Sigmoid colon (tissue), 7 donors: ENCODE measurements at places on chromosomes 11 and 22. TPM values are rescaled to one million over a fixed set of nuclear protein-coding genes. Genes with fewer than 3 reads are reported as not detected.

DNA sequence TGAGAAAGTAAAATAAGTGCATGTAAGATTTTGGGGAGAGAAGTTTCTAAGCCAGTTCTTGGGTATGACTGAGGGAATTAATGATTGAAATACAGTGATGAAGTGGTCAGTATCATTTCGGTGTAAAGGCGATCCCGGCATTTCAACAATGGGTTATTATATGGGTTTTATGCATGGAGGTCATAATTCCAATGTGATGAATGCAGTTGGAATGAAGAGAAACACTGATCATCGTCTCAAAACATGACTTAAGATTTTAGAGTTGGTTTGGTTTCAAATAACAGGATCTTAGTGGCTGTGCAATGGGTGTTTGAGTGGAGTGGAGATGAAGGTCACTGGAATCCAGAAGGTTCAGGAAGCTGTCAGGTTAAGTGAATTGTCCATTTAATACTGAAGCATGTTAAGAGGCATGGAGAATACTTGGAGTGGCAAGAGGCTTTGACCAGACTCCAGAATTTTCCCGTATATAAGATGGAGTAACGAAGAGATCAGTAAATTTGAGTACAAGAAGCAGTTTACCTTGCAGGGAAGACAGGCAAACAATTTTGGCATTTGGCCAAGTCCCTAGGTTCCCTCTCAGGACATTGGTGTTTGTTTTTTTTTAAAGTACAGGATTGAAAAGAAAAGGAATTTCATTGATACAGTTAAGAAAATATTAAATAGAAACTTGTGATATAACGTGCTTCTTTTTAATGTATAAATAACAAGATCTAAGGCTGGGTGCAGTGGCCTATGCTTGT is 96.4 kb upstream of the BIRC3 start:
- H3K4me3 ChIP-seq = no peak overlapping the region
- no peaks in the 10 kb centered on the region for H3K27me3 ChIP-seq
- H3K36me3 ChIP-seq = no peaks in the 10 kb centered on the region
- no peak overlapping the region for H3K27ac ChIP-seq
- no peak for DNase-seq

Gene B4GAT1
- 43.4 TPM for total RNA-seq

- peak within 1 kb of the TSS; percentile 79 for H3K27ac ChIP-seq
- peak; percentile 77 for DNase-seq
- no peaks in the 10 kb centered on the region for H3K4me1 ChIP-seq
- H3K4me3 ChIP-seq = peak within 1 kb of the TSS; percentile 79
These were observed at the start of gene CCND1 for GRCh38 chr11:69640995-69641581. Gene CCND1 (plus strand): TSS chr11:69641156. CDS start chr11:69641314, 158 bp downstream.

Gene SPTBN2
- 4.9 TPM for total RNA-seq

DNA sequence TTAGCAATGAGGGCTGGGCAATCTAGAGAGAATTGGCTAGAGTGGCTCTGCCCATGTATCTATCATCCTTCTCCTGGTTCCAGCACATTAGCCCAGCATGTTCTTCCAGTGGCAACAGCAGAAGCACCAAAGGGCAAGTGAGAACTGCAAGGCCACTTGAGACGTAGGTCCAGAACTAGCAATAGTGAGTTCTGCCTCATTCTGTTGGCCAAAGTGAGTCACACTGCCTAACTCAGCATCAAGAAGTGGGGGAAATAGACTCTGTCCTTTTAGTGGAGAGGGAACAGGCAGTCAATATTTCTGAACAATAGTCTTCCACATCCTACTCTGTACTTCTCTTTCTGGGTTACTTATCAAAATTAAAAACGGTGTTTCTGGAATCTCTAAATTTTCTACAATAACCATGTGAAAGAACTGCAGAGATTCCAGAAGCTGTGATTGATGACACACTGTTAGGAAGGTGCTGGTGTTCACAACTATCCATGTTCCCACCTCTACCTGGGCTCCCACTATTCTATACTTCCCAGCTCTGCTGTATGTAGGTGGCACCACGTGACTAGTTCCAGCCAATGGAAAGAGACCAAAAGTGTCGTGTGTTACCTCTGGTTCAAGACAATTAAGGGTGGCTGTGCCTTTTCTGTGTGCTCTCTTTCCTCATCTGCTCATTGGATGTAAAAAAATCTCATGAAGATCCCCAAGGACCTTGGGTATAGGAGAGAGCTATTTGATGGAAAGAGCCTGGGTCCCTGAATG is 23.4 kb upstream of the GRK3 start:
- peak overlapping the region; percentile 63 for H3K27ac ChIP-seq
- H3K36me3 ChIP-seq = no peaks in the 10 kb centered on the region
- no peak for DNase-seq
- no peaks in the 10 kb centered on the region for H3K27me3 ChIP-seq
- H3K4me3 ChIP-seq = no peak overlapping the region

GRCh38 chr11:69265210-69265609 is 28.7 kb upstream of the MYEOV start:
- H3K27me3 ChIP-seq = no peaks in the 10 kb centered on the region
- no peaks in the 10 kb centered on the region for H3K36me3 ChIP-seq
- H3K4me3 ChIP-seq = no peak overlapping the region
- H3K4me1 ChIP-seq = no peaks in the 10 kb centered on the region

GRCh38 chr11:15500643-15501042 is 385.9 kb downstream of the INSC start:
- H3K4me3 ChIP-seq = no peak overlapping the region
- H3K4me1 ChIP-seq = no peaks in the 10 kb centered on the region
- no peak overlapping the region for H3K27ac ChIP-seq
- DNase-seq = no peak

DNA sequence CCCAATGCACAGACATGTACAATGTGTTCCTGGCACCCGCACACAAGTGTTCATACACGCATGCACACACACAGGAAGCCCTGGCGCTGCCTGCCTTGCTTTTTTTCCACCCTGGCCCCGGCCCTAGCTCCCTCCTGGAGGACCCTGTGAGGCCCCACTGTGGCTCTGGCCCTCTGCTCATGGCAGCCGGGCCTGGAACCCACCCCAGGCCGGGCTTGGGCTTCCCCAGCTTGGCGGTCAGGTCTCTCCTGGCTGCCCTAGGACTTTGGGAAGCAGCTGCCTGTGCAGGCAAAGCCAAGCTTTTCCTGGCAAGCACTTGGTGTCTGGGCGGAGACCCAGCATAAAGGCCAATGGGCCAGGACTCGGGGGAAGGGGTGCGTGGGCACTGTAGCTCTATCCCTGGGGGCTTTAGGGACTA is 30.5 kb downstream of the CD82 start:
- H3K4me1 ChIP-seq = peaks cover 71% of the 10 kb centered on the region
- DNase-seq = peak; percentile 78
- no peak overlapping the region for H3K4me3 ChIP-seq
- peak overlapping the region; percentile 70 for H3K27ac ChIP-seq
- no peaks in the 10 kb centered on the region for H3K27me3 ChIP-seq

Gene STARD10
- 57.1 TPM for total RNA-seq

Gene SGSM1
- 3.6 TPM for total RNA-seq

Gene SAA2
- total RNA-seq = 0.41 TPM

DNA sequence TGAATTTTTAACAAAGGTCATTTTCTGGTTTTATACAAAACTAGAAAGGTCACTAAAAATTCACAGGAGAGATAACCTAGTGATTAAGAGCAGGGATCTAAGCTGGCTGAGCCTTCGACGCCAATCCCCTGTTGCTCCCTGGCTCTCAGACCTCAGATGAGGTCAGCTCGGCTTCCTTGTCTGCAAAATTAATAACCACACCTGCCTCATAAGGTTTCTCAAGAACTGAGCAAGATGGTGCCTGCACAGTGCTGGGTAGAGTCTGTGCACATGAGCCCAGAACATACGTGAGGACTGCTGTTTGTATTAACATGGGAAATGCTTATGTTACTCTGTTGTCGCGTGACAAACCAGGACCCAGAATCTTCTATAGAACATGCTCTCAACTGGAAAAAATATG is 24.4 kb upstream of the CD5 start:
- H3K4me1 ChIP-seq = peaks cover 3% of the 10 kb centered on the region
- H3K27me3 ChIP-seq = no peaks in the 10 kb centered on the region
- no peaks in the 10 kb centered on the region for H3K36me3 ChIP-seq

Gene OVOL1
- not detected for total RNA-seq

DNA sequence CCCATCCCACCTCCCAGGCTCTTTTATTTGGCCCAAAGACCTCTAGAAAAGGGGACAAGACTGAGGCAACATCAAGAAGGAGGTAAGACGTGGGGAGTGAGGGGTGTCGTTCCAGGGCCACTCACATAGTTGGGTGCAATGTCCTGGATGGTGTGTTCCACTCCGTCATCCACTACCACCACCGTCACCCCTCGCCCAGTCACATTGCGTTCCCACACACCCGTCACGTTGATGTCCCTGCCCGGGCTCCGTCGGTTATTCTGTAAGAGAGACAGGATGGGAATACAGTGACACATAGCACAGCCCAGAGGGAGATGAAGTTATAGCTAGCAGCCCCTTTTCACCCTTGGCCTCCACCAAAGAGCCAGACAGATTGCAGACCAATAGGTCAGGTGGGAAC is 3.8 kb downstream of the PCSK7 start:
- no peak overlapping the region for H3K4me3 ChIP-seq
- no peaks in the 10 kb centered on the region for H3K27me3 ChIP-seq
- no peak overlapping the region for H3K27ac ChIP-seq

GRCh38 chr11:121574801-121575200 is 122.0 kb upstream of the SORL1-AS1 start:
- no peaks in the 10 kb centered on the region for H3K4me1 ChIP-seq
- H3K27me3 ChIP-seq = no peaks in the 10 kb centered on the region
- no peak overlapping the region for H3K4me3 ChIP-seq
- H3K36me3 ChIP-seq = no peaks in the 10 kb centered on the region
- peak overlapping the region; percentile 12 for H3K27ac ChIP-seq

Gene RIMBP3C
- 0.14 TPM for total RNA-seq

Gene MRGPRX4
- total RNA-seq = not detected

DNA sequence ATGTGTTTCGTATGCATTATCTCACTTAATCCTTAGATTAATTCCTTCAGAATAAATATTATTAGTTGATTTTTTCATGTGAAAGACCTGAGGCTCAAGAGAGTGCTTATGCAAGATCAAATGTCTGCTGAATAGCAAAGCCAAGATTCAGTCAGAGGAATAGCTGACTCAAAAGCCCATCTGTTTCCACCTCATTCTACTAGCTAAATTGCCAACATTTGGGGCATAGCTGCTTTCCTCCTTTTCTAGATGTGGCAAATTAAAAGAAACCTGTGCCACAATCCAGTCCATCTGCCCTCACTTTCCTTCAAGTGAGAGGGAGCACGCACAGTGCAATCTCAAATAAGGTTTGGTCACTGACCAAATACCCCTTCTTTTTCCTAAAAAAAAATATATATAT is 121.1 kb downstream of the PAX6 start:
- DNase-seq = no peak
- H3K4me3 ChIP-seq = no peak overlapping the region
- no peaks in the 10 kb centered on the region for H3K4me1 ChIP-seq
- no peaks in the 10 kb centered on the region for H3K36me3 ChIP-seq
- H3K27me3 ChIP-seq = no peaks in the 10 kb centered on the region

Gene SYT8
- not detected for total RNA-seq

Gene LRRC4C
- 2.8 TPM for total RNA-seq

- H3K4me1 ChIP-seq = peaks cover 18% of the 10 kb centered on the region
- peaks cover 4% of the 10 kb centered on the region for H3K27me3 ChIP-seq
- H3K4me3 ChIP-seq = no peak overlapping the region
- H3K27ac ChIP-seq = no peak overlapping the region
- DNase-seq = no peak
- no peaks in the 10 kb centered on the region for H3K36me3 ChIP-seq
These were observed 31.6 kb upstream of the WNT11 start for GRCh38 chr11:76237914-76238313.

DNA sequence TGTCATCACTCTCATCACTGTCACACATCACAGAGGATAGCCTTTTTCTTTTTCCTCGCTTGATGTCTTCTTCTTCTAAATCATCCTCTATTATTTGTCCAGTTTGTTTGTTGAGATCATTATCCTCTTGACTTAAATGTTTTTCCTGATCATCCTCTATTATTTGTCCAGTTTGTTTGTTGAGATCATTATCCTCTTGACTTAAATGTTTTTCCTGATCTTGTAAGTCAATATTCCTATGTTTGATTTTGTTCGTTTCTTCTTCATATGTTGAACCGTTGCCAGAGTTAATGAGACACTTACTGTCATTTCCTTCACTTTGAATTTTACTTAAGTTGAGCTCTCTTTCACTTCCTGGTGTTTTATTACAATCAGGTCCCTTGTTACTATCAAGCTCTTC is 5.6 kb downstream of the CCDC82 start:
- no peak overlapping the region for H3K27ac ChIP-seq
- H3K27me3 ChIP-seq = no peaks in the 10 kb centered on the region
- DNase-seq = no peak
- no peak overlapping the region for H3K4me3 ChIP-seq
- H3K36me3 ChIP-seq = no peaks in the 10 kb centered on the region

DNA sequence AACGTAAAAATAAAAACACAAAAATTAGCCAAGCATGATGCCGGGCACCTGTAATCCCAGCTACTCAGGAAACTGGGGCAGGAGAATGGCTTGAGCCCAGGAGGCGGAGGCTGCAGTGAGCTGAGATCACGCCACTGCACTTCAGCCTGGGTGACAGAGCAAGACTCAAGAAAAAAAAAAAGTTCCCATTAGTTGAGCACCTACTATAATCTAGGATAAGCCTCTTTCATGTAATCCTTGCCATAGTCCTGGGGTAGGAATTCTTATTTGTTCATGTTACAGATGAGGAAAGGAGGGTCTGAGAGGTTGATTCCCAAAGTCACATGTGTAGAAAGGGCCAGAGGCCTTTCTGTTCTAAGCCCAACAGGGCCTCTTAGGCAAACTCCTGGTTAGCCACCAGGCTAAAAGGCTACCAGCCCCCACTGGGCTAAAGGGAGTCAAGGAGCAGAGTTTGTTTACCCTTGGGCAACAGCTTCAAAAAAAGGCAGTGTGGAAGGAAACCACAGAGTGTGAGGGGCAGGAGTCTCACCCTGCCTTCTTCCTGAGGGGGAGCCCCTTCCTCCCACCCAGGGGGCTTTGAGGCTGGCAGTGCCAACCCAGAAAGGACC is 21.6 kb upstream of the CSNK1E start:
- peaks cover 8% of the 10 kb centered on the region for H3K4me1 ChIP-seq
- H3K27ac ChIP-seq = no peak overlapping the region
- no peak overlapping the region for H3K4me3 ChIP-seq
- H3K36me3 ChIP-seq = no peaks in the 10 kb centered on the region

DNA sequence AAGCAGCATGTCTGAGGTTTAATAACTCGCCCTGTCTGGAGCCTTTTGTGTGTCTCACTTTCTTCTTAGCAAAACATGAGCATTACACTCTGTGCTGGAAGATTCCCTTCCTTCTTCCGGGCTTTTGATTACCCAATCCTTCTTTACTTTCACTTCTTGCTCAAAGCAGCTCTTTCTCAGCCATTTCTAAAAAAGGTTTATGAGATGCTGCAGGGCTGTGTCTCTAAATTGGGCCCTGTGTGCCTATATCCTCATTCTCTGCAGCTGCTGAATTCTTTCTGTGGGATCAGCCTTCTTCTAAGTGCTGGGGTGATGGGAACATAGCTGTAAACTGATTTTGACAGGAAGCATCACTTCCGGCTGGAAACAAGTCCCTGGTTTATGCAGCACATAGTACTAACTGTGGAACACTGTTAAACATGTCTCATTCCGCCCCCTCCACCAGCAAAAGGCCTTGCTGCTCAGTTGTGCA is 71.8 kb downstream of the PIWIL4 start:
- H3K36me3 ChIP-seq = no peaks in the 10 kb centered on the region
- peak overlapping the region; percentile 68 for H3K27ac ChIP-seq
- H3K27me3 ChIP-seq = no peaks in the 10 kb centered on the region
- DNase-seq = no peak
- peaks cover 22% of the 10 kb centered on the region for H3K4me1 ChIP-seq
- H3K4me3 ChIP-seq = peak overlapping the region; percentile 7
